ENCODE measurements at places on chromosomes 1 and 21.

DNA sequence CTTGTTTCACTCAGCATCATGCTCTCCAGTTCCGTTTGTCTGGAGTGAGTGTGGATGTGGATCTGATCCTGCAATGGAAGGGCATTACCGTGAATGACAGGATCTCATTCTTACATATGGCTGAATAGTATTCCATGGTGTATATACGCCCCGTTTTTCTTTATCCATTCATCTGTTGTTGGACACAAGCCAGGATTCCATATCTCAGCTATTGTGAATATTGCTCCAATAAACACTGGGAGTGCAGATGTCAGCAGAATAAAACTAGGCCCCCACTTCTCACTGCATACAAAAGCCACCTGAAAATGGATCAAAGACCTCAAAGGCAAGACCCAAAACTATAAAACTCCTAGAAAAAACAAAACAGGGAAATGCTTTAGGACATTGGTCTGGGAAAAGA lies 120.3 kb upstream of the TMPRSS2 start:
- no peak for DNase-seq

DNA sequence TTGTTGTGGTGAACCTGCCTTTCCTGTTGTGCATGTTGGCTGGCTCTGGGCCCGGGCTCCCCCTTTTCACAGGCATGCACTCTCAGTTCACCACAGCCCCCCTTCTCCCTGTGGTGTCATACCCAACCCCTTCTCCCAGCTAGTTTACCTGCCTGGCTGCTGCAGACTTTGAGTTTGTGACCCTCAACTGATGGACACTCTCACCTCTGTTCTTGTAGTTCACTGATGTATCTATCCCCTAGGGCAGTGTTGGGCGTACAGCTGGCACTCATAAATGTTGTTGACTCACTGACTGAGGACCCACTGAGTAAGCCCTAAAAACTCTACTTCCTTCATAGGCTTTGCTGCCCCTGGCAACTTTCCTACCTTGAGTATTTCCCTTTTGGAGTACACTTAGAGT lies 54.9 kb downstream of the WDR64 start:
- DNase-seq = no peak

- no peak for DNase-seq
Observed at GRCh38 chr1:191886977-191887376, 271.3 kb upstream of the RGS18 start.

DNA sequence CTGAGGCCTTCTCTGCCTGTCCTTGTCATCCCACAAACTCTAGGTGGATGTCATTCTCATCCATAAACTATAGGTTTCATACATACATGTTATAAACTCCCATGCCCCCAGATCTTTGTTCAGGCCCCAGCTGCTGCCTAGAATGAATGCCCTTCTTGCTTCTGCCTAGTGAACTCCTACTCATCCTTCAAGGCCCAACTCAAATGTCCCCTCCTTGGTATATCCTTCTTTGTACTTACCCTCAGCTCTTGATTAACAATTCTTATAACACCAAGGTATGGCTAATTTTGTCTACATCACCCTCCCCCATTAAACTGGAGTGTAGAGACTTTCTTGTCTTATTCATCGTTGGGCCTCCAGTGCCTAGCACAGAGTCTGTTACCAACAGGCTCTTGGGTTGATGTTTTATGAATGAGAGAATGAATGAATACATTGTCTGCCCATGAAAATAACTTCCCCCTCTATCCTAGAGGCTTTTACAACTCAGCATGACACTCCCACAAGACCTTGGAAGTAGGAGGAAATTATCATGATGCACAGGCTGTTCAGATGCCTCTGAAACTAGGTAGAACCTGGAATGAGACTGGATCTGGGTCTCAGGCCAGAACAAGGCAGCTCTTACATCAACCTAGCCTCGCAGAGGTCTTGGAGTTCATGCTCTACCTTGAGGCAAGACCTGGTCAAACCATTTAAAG lies 26.9 kb downstream of the EPHB2 start:
- no peak for DNase-seq

DNA sequence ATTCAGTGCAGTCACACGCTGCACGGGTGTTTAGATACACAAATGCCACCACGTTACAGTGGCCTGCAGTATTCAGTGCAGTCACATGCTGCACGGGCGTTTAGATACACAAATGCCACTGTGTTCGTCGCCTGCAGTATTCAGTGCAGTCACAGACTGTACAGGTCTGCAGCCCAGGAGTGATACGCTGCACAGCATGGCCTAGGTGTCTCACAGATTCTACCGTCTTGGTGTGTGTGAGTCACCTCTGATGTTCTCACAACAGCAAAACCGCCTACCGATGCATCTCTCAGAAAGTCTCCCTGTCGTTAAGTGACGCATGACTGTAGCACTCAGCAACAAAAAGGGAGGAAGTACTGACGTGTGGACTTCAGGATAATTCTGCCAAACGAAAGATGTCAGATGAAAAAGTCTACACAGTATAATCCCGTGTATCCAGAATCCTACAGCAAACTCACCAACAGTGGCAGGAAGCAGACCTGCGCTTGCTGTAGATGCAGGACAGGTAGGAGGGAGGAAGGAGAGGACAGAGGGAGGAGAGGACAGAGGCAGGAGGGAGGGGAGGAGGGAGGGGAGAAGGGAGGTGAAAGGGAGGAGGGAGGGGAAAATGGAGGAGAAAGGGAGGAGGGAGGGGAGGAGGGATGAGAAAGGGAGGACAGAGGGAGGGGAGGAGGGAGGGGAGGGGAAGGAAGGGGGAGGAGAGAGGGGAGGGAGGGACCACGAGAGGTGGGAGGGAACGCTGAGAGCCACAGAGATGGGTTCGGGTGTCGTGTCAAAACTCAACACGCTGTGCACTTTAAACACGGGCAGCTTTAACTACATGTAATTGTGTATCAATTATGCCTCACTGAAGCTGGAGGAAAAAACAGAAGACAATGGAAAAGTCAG lies 36.3 kb upstream of the PCBP3 start:
- peak; percentile 14 for DNase-seq

DNA sequence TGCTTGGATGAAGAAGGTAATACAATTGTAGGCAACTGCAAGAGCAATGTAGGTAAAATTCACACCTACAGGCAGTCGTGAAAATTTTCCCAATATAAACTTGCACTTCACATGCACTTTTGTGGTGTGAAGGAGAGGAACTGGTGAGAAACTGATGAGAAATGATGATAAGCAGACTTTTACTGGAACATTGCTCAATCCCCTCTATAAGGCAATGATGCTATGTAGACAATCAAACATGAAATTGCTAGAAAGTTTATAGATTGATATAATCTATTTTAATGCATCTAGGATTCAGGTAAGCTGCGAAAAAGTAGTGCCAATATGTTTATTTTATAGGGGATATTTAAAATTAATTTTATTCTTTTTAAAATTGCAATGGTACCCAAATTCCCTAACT lies 802.2 kb downstream of the KCNT2 start:
- DNase-seq = no peak

DNA sequence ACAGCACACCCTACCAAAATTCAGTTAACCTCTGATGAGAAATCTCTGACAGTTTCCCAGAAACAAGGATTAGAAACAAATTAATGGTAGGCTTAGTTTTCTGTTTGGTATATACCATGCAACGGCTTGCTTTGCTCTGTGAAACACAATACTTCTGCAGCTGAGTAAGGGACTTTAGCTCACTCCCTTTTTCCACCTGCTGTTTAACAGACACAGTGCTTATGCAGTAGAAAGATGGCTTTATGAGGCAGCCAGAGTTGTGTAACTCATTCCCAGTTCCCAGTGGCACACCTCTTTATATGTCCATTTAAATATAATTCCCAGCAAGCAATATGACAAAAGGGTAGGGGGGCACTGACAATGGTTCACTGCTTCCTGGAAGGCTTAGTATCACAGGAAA lies 124.0 kb downstream of the PIGK start:
- no peak for DNase-seq

GRCh38 chr1:42756956-42757891 lies 9.6 kb downstream of the P3H1 start:
- peak; percentile 37 for DNase-seq

- no peak for DNase-seq
Observed at GRCh38 chr1:43858324-43858723, 75.3 kb upstream of the ARTN start.

- no peak for DNase-seq
Observed at GRCh38 chr1:159222075-159222865, 17.6 kb downstream of the ACKR1 start.

Data from NCI-H460 (cell line).